Activated T-helper 17 cell treated with anti-CD3 and anti-CD28 coated beads, Interleukin-2, amount 50 U/mL, for 72 hours (primary cell): ENCODE measurements at places on chromosomes 5 and 9. TPM values are rescaled to one million over a fixed set of nuclear protein-coding genes. Genes with fewer than 3 reads are reported as not detected.

The CDX1 gene
- total RNA-seq: not detected

The CYSRT1 gene
- total RNA-seq: 0.40 TPM

The STK32A gene
- total RNA-seq: not detected

The PCDHGA8 gene
- total RNA-seq: not detected
